CD4-positive, alpha-beta T cell (primary cell): ENCODE measurements at places on chromosomes 5 and 9. TPM values are rescaled to one million over a fixed set of nuclear protein-coding genes. Genes with fewer than 3 reads are reported as not detected.

GRCh38 chr9:94300470-94301301, 27.8 kb downstream of the NUTM2F start:
- DNase-seq = no peak

Gene SMIM33
- 0.08 TPM for total RNA-seq

DNA sequence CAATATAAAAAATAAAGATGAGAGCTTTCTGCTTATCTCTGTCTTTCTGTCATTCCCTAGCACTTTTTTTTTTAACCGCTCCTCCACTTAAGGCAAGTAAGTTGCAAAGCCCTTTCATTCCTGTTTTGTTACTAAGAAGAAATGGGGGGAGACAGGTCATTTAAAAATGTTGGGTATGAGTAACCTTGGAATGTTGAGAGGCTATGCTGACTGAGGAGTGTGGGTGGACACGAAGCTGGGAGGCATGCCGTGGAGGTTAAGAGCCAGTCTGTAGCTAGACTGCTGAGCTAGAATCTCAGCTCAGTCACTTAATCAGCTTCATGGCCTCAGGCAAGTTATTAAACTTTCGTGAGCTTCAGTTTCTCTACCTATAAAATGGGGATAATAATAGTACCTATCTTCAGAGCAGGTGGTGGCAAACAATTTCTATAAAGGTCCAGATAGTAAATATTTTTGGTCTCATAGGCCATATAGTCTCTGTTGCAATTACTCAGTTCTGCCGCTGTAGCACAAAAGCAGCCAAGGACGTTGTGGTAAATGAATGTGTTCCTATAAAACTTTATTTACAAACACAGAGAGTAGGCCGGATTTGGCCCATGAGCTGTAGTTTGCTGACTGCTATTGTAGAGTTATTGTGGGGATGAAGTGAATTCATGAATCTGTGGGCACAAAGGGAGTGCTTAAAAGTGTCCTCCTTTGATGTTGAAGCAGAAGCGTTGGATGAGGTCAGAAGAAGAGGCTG, 220.0 kb downstream of the GABBR2 start:
- no peak for DNase-seq

DNA sequence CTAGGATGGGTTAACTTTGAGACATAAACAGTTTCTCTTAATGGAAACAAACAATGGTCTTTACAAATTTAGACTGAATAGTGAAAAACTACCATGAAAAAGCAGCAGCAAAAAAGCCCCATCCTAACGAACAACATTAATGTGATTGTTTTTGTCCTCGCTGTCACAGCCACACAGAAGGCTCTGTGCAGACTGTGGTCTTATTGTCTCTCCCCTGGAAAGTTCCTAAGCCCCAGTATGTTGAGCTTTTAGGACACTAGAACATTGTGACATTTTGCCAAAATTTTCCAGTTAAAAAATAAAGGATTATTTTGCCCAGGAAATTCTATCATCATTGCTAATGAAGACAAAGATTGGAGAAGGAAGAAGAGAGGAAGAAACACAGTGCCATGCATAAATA, 12.6 kb upstream of the SOWAHA start:
- no peak for DNase-seq

- DNase-seq = no peak
These were observed 10.2 kb downstream of the MAPK9 start for GRCh38 chr5:180281706-180282105.
